ENCODE measurements at places on chromosomes 12 and 14. TPM values are rescaled to one million over a fixed set of nuclear protein-coding genes. Genes with fewer than 3 reads are reported as not detected.

The MAGOHB gene
- 34.0 TPM for total RNA-seq

The RASSF3 gene
- total RNA-seq = 41.9 TPM

The MYO1H gene
- total RNA-seq = not detected

The LETMD1 gene
- 47.1 TPM for total RNA-seq

The CLEC4D gene
- total RNA-seq = not detected

The LRIG3 gene
- 10.7 TPM for total RNA-seq

The C12orf54 gene
- total RNA-seq = not detected

The ARG2 gene
- 4.5 TPM for total RNA-seq

The KRT78 gene
- not detected for total RNA-seq

The MYH7 gene
- total RNA-seq = not detected

The MED13L gene
- 23.8 TPM for total RNA-seq

The COX8C gene
- total RNA-seq = not detected

The LRRIQ1 gene
- 0.03 TPM for total RNA-seq

The CD163L1 gene
- total RNA-seq = 0.70 TPM

The PIWIL1 gene
- total RNA-seq = not detected

The C12orf50 gene
- not detected for total RNA-seq

The SVOP gene
- total RNA-seq = 0.03 TPM

The GALNT16 gene
- not detected for total RNA-seq

The DPPA3 gene
- not detected for total RNA-seq

The ANO2 gene
- total RNA-seq = not detected

The IGF1 gene
- total RNA-seq = not detected

The PPM1H gene
- 18.9 TPM for total RNA-seq

The TUBA1A gene
- total RNA-seq = 7.3 TPM

The SLC6A15 gene
- not detected for total RNA-seq

The CLEC2A gene
- not detected for total RNA-seq

The SERPINA10 gene
- not detected for total RNA-seq

The KCNA5 gene
- not detected for total RNA-seq

The DRAM1 gene
- 1.1 TPM for total RNA-seq

The GUCY2C gene
- not detected for total RNA-seq

The MGAT4C gene
- total RNA-seq = not detected

The HOXC12 gene
- 0.05 TPM for total RNA-seq

The CD163 gene
- total RNA-seq = not detected

The TEP1 gene
- total RNA-seq = 12.6 TPM

The SERPINA12 gene
- total RNA-seq = not detected

The OR10P1 gene
- not detected for total RNA-seq

The AP5M1 gene
- total RNA-seq = 7.8 TPM

The RNASE4 gene
- total RNA-seq = 6.6 TPM

The SOX5 gene
- total RNA-seq = 0.57 TPM

The SERPINA5 gene
- total RNA-seq = 4.9 TPM

The GALNT6 gene
- total RNA-seq = 6.1 TPM

The ZDHHC22 gene
- total RNA-seq = not detected

The PRR13 gene
- 122 TPM for total RNA-seq

The SYT1 gene
- total RNA-seq = not detected
